ENCODE measurements at places on chromosomes 16 and 17.
A peak's percentile ranks its signal among the peaks of the same experiment; 100 is the strongest.

DNA sequence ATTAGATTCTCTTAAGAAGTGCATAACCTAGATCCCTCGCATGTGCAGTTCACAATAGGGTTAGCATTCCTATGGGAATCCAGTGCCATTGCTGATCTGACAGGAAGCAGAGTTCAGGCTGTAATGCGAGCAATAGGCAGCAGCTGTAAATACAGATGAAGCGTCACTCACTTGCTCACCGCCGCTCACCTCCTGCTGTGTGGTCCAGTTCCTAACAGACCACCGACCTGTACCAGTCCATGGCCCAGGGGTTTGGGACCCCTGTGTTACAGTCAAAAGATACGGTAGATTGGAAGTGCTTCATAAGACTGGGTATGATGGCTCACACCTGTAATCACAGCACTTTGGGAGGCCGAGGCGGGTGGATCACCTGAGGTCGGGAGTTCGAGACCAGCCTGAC lies 2.8 kb downstream of the STAT5A start:
- DNase-seq: no peak

- DNase-seq: no peak
Observed at GRCh38 chr16:89573826-89574680, 1.5 kb upstream of the CPNE7 start.

- DNase-seq: no peak
Observed at GRCh38 chr16:66008136-66008535, 358.4 kb upstream of the CDH5 start.

- peak; percentile 41 for DNase-seq
Observed at GRCh38 chr17:55576237-55576995, 65.2 kb upstream of the SMIM36 start.

GRCh38 chr16:27547134-27547533 lies 2.6 kb downstream of the GTF3C1 start:
- DNase-seq: no peak

DNA sequence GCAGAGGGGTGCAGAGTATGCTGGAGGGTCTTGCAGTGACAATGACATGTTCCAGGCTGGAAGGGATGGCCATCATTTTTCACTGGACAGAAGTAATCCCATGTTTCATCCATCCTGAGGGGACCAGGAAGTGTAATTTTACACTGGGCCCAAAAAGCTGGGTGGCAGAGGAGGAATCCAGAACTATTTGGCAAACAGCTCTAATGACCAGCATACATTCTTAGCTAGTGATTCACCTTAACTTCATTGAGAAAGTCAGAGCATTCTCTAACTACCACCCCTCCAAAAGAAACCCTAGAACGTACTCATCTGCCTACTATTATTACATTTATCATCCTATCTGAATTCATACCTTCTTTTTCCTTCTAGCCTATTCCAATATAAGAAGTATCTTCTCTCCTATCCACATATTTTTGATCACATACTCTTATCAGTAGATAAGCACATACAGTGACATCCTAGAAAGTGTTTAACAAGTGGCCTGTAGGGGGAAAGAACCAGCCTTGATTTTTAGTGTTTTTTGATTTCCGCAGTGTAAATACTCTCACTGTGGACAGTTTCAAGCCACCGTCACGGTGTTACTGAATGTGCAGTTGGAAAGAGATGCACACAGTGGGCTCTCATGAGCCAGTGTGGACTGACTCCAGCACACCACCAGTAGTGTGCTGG lies 118.1 kb downstream of the FTO start:
- no peak for DNase-seq

GRCh38 chr16:85082173-85083050 lies 29.9 kb downstream of the CIBAR2 start:
- DNase-seq: no peak

DNA sequence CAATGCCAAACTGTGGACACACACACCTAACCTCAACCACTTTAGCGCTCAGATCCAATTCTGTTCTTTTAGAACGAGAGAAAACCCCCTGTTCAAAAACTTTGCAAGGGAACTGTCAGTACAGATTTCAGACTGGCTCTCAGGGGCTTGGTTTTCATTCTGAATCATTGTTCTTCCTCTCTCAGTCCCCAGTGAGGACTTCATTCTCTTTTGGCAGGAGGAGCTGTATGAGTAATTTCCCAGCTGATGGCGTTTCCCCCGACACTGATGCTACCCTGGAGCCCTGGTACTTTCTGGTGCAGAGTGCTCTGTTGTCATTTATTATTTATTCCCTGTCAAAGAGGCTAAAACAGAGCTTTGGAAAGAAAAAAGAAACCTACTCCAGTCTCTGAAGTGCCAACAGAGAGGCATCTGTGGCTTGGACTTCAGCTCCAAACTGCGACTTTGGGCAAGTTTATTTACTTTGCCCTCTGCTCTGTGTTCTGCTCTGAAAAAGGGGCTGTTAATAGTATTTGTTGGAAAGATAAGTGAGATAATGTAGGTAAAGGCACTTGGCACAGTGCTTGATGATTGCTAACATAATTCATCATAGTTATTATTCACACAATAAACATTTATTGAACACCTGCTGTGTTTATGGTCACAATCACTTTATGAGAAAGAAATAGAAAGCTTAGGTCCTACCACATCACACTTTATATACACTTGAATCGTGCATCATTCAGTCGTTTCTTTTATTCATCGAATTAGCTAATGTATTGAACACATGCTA lies 28.3 kb downstream of the ETV4 start:
- no peak for DNase-seq

GRCh38 chr16:49560004-49560830 lies 186.6 kb downstream of the C16orf78 start:
- DNase-seq: no peak

DNA sequence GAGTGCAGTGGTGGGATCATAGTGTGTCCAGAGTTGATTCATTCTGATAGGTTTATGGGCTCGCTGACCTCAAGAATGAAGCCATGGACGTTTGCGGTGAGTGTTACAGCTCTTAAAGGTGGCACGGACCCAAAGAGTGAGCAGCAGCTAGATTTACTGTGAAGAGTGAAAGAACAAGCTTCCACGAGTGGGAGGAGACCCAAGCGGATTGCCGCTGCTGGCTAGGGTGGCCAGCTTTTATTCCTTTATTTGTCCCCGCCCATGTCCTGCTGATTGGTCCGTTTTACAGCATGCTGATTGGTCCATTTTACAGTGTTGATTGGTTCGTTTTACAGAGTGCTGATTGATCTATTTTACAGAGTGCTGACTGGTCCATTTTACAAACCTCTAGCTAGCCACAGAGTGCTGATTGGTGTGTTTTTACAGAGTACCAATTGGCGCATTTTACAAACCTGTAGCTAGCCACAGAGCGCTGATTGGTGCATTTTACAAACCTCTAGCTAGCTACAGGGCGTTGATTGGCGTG lies 17.5 kb downstream of the CACNG4 start:
- no peak for DNase-seq

DNA sequence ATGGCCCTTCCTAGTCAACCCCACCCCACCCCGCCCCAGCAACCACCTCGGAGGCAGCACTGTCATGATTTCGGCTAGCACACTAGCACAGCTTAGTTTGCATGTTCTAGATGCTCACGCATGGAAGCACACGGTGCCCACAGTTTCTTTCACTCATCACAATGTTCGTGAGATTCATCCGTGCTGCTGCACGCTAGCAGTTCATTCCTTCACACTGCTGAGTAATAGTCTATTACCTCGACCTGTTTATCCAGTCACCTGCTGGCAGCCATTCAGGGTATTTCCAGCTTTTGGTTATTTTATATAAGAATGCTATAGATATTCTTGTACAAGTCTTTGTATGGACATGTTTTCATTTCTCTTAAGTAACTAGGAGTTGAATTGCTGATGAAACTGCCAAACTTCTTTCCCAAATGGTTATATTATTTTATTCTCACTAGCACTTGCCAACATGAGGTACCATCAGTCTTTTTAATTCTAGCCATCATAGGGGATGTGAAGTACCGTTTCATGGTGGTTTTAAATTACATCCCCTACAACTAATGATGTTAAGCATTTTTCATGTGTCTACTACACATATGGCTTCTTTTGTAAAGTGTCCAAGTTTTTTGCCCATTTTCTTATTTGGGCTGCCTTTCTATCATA lies 75.7 kb downstream of the CYTH1 start:
- no peak for DNase-seq

DNA sequence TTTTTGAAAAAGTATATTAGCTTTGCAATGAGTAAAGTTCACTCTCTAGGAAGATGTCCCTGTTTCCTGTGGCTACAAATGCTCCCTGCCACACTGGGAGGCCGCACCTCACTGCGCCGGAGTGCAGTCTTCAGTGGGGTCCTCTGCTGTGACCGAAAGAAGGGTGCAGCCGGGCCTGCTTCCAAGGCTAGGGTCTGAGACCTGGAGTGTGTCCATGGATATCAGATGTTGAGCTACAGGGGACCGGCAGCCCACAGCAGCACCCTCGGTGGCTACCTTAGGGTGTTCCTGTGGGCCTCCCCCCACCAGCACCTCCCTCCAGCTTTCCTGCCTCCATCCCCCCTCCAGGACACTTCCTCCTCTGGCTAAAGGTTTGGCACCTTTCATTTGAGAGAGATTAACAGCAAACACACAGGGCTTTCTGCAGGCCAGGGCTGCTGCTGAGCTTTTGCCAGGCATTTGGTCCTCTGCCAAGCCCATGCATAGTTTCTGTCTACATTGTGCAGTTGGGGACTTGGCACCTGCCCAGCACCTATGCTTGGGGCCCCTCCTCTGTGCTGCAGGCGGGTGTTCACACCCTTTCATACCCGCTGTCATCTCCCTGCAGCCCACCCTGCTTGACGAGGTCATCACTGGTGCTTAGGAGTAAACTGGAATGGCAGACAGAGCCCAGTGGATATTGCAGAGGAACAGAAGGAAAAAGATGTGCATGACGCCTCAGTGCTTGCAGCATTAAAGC lies 33.8 kb upstream of the CRISPLD2 start:
- DNase-seq: no peak

GRCh38 chr17:6648181-6648580 lies 3.2 kb downstream of the MED31 start:
- no peak for DNase-seq

- DNase-seq: no peak
Observed at GRCh38 chr16:48525201-48526057, 84.6 kb downstream of the N4BP1 start.

GRCh38 chr17:74389084-74389753 lies 21.9 kb downstream of the GPR142 start:
- DNase-seq: no peak

DNA sequence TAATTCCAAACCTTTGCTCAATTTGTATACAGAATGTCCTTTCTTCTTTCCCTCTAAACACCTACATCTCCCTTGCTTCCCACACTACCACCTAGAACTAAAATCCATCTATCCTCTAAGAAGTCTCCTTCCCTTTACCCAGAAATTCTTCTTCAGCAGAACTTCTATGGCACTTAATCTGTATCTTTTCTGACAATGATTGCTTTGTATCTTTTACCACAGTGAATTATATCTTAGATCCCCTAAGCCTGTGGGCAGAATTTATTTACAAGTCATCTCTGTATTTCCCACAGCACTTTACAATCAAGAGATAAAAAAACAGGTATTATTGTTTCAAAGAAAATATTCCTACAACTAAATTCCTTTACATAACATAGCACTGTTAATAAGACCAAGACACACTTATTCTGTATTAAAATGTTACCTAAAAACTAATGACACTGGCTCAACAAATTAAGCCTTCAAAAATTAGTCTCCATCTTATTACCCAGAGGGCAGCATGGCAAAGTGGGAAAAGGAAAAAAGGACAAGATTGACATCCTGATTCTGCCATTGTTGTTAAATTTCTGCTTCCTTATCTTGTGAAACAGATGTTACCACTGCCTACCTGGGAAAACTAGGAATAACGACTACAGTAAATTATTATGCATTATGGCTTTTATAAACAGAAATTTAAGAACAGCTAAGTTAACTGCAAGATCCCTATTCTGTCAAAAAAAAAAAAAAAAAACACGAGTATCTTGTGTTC lies 42.8 kb downstream of the KANSL1 start:
- no peak for DNase-seq

All from amniotic stem cell (primary cell).